ENCODE measurements at places on chromosomes 5 and 9.
A peak's percentile ranks its signal among the peaks of the same experiment; 100 is the strongest.

DNA sequence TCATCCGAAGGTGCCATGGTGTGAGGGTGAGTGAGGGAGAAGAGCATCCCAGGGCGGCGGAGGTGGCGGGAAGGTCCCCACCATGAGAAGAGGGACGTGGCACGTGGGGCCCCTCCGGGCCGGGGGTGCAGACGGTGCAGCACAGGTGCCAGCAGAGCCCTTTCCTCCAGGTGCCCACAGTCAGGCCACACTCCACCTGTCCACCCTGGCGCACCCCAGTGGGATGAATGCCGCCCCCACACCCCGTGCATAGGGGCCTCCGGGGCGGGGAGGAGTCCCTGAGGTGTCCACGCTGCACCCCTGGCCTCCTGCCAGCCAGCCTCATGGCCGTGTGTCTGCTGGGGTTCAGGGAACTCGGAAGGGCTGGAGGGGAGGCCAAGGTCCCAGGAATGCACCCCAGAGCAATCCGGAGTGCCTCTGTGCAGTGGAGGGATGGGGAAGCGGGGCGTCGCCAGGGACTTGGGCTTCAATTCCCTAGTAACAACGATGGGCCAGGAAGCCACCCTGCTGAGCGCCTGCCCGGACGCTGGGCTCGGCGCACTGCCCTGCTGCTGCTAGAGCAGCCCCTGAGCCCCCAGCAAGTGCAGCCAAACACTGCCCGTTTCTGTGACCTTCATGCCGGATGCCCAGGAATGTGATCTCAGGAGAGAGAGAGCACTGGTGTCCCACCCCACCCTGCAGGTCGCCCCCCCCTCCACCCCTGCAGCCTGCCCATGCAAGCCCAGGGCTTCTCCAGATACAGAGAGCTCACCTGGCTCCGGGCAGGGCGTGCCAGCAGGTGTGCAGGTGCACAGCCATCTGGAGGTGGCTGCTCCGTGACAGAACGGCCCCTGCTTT lies 8.8 kb upstream of the NACC2 start:
- DNase-seq: no peak

- no peak for DNase-seq
Measured at GRCh38 chr5:123358751-123359150, 64.5 kb downstream of the CEP120 start.

GRCh38 chr5:9082996-9083395 lies 462.9 kb downstream of the SEMA5A start:
- DNase-seq: no peak

GRCh38 chr5:4777435-4777834 lies 362.7 kb upstream of the ADAMTS16 start:
- no peak for DNase-seq

- no peak for DNase-seq
Measured at GRCh38 chr5:151676314-151676712, 10.4 kb downstream of the SPARC start.

GRCh38 chr5:157602505-157602904 lies 26.9 kb upstream of the ADAM19 start:
- peak; percentile 24 for DNase-seq

- DNase-seq: no peak
Measured at GRCh38 chr9:123431581-123431980, 75.6 kb downstream of the CRB2 start.

DNA sequence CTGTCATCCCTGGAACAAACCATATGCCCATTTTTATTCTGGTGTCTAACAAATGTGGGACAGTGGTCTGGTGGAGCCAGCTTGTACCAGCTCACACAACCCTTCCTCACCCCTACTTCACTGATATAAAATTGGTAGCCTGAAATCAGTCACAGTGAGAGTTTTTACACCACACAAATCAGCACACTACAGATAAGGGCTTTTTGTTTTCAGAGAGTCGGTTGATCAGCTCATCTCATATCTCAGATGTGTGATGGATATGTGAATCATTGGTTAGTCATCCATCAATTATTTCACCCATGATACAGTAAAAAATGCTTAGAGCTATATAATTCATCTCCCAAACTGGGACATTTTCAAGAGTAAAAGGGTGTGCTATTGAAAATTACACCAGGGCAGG lies 529.2 kb downstream of the EBF1 start:
- no peak for DNase-seq

All from inflammatory macrophage (primary cell).